ENCODE measurements at places on chromosomes 1 and 21. TPM values are rescaled to one million over a fixed set of nuclear protein-coding genes. Genes with fewer than 3 reads are reported as not detected.

DNA sequence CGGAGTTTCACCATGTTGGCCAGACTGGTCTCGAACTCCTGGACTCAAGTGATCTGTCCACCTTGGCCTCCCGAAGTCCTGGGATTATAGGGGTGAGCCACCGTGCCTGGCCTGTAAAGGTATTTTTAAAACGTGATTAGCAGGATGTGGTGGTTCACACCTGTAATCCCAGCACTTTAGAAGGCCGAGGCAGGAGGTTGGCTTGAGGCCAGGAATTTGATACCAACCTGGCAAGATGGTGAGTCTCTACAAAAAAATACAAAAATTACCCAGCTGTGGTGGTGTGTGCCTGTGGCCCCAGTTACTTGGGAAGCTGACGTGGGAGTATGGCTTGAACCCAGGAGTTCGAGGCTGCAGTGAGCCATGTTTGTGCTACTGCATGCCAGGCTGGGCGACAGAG is 43.3 kb upstream of the SOD1 start:
- no peak for DNase-seq
- peaks cover 24% of the 10 kb centered on the region for H3K4me1 ChIP-seq
- no peak overlapping the region for H3K27ac ChIP-seq

DNA sequence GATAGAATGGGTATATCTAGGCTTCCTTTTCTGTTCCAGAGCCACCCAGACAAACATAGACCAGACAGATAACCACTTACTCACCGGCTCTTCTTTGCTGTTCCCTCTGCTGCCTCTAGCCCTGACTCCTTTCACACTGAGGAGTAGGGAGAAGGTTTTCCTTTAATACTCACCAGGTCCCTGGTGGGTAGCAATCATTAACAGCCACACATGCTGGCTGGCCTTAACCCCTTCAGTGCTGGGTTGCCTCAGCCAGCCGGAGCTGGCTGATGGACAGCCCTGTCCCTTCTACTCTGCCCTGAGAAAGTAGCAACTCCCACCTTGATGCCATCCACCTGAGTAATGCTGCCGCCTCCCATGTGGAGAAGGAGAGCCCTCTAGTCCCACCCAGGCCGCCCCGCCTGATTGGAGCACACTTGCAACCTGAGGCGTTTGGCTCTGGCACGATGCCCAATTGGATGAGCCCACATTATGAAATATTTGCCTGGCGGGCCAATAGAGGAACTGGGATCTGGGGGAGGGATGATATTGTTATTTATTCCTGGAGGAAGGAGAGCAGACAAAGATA is 71.6 kb downstream of the PLEKHA6 start:
- peaks cover 16% of the 10 kb centered on the region for H3K4me1 ChIP-seq
- H3K4me3 ChIP-seq: no peak overlapping the region
- peaks cover 69% of the 10 kb centered on the region for H3K27me3 ChIP-seq
- DNase-seq: no peak
- H3K27ac ChIP-seq: no peak overlapping the region

- peaks cover 19% of the 10 kb centered on the region for H3K4me1 ChIP-seq
- no peak overlapping the region for H3K4me3 ChIP-seq
- H3K27me3 ChIP-seq: no peaks in the 10 kb centered on the region
- no peak overlapping the region for H3K27ac ChIP-seq
- no peaks in the 10 kb centered on the region for H3K36me3 ChIP-seq
Observed at GRCh38 chr1:27097484-27097917, 57.4 kb downstream of the SLC9A1 start.

GRCh38 chr1:1242461-1243265 is 3.9 kb downstream of the C1QTNF12 start:
- DNase-seq: no peak
- H3K27ac ChIP-seq: no peak overlapping the region
- H3K4me1 ChIP-seq: no peaks in the 10 kb centered on the region
- H3K27me3 ChIP-seq: peaks cover 14% of the 10 kb centered on the region
- H3K36me3 ChIP-seq: no peaks in the 10 kb centered on the region

DNA sequence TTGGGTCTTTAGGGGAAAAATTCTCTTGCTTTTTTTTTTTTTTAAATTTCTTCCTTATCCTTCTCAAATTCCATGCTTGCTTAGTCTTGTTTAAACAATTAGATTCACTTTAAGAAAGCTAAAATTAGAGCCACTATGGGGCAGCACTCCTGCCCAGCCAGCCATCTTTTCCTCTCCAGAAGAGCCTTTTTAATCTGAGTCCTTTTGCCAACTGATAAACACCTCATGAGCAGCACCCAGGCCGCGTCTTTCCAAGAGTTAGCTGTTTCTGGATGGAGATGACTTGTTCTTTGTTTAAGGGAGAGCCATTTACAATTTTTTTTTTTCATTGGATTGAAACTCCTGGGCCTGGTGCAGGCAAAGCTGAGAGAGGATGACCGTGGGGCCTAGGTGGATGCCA is 53.3 kb upstream of the TSPAN2 start:
- H3K27me3 ChIP-seq: peaks cover 27% of the 10 kb centered on the region
- H3K36me3 ChIP-seq: peaks cover 1% of the 10 kb centered on the region
- no peak for DNase-seq
- H3K4me1 ChIP-seq: peaks cover 3% of the 10 kb centered on the region

- H3K36me3 ChIP-seq: no peaks in the 10 kb centered on the region
- no peak for DNase-seq
- H3K27me3 ChIP-seq: peaks cover 30% of the 10 kb centered on the region
Observed at GRCh38 chr21:38915546-38915945, 109.8 kb downstream of the ETS2 start.

DNA sequence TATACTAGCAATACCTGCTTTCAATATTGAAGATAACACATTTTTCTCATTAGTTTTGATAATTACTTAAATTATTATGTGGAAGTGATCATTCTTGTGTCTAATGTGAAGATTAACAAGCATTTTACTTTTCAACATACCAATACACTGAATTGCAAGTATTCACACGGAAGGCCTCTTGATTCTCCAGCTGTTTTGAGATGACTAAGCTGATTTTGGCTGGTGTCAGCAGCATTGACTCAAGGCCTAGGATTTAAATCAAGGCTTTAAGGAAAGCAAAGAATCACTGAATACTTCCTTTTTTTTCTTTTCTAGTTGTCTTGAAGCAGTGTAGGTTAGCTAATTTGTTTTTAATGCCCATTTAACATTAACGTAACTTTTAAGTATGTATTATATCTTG is 373.7 kb downstream of the SRGAP2C start:
- peak overlapping the region; percentile 6 for H3K27ac ChIP-seq
- no peaks in the 10 kb centered on the region for H3K27me3 ChIP-seq
- H3K4me1 ChIP-seq: no peaks in the 10 kb centered on the region
- H3K36me3 ChIP-seq: no peaks in the 10 kb centered on the region
- no peak for DNase-seq

DNA sequence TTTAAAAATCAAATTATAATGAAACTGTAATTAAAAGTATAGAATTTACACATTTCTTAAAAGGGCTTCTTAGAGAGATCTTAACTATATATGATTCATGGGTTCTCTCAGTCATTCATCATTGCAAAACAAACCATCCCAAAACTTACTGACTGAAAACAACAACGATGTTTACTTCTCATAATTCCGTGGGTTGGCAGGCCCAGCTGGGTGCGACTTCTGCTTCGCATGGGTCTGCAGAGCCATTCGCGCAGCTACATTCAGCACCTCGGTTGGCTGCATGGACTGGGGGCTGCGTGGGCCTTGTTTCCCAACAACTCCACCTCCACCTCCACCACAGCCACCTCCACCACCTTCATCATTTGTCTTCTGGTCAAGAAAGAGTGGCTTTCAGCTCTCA is 4.0 kb downstream of the SLAMF8 start:
- no peak overlapping the region for H3K27ac ChIP-seq
- DNase-seq: no peak
- H3K4me1 ChIP-seq: peaks cover 3% of the 10 kb centered on the region
- H3K27me3 ChIP-seq: peaks cover 13% of the 10 kb centered on the region
- no peak overlapping the region for H3K4me3 ChIP-seq
- H3K36me3 ChIP-seq: no peaks in the 10 kb centered on the region

The HLX gene
- total RNA-seq: 0.43 TPM

The MASP2 gene
- 0.14 TPM for total RNA-seq
